GM03348 (cell line): ENCODE measurements at places on chromosomes 1 and 21.

DNA sequence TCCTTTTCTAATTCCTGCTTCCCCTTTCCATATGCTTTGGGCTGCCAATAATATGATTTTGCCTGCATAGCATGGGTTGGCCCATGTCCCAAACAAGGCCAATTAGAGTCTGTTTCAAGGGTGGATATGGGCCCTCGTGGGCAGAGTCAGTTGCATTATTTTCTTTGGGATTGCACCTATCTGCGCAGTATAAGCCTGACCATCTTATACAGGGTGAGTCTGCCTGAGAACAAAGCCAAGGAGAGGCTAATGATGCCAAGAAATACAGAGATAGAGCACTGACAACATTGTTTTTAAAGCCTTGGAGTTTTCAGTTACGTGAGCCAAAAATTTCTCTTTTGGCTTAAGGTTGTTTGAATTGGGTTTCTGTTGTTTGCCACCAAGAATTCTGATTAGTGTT lies 18.6 kb downstream of the OVAAL start:
- DNase-seq = no peak

DNA sequence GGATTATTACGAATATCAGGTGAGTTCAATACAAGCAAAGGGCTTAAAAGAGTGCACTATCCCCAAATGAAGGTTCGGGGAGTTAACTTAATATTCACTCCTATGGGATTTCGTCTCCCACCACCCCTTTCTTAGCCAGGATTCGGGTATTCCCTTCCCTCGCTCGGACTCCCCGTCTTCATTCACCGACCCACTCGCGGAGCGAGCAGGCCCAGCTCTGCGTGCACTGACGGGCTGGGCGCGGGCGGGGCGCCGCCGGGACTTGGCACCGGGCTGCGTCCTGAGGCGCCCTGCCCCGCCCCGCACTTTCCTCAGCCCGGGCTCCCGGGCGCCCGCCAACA lies 7.7 kb upstream of the MPZL1 start:
- peak; percentile 94 for DNase-seq

- DNase-seq = peak; percentile 39
Measured at GRCh38 chr1:62784509-62785365, 805 bp downstream of the ATG4C start.

GRCh38 chr1:96834986-96835385 lies 113.4 kb downstream of the PTBP2 start:
- no peak for DNase-seq

DNA sequence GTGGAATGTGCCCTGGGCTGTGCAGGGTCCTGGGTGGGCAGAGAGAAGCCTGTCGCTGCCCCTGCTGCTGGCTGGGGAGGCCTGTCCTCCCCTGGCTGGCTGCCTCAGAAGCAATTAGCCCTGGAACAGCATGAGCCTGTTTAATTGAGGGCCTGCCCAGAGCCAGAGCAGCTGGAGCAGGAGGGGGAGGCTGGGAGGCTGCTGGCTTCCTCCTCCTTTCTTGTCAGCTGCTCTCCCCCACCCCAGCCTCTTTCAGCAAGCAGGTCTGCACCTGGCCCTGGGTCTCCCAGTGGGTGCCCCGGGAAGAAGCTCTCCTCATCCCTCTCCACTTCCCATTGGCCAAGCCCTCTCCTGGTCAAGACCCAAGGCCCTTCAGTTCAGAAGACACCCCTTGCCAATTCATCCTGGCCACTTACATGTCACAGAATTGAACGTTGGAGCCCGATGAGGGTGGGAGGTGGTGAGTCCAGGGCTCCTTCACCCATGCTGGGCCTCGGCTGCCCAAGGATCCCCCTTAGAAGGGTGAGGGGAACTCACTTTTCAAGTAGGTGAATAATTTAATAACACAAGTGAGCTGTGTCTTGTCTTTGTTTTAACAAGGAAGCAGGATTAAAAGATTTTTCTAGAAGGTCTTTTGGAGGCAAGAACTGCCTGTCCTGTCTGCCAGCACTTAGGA lies 13.2 kb downstream of the AMPD2 start:
- no peak for DNase-seq

- DNase-seq = no peak
Measured at GRCh38 chr1:225980005-225980836, 18.9 kb downstream of the SDE2 start.

DNA sequence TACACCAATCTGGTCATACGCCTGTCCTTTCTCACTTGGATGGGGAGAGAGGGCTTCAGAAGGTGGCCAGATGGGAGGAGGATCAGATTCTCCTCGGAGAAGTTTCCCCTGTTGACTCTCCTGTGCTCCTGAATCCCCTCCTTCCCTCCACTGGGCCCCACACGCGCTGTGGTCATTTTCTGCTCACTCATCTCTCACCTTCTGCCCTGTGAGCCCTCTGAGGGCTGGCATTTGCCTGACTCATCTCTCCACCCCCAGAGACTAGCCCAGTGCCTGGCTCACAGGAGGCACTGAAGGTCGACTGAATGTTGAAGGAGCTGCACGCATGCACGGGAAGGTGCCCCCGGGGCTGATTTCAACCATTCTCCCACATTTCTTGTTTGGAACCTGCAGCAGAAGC lies 14.2 kb downstream of the ABCA4 start:
- no peak for DNase-seq
